ENCODE measurements at places on chromosomes 5 and 9. TPM values are rescaled to one million over a fixed set of nuclear protein-coding genes. Genes with fewer than 3 reads are reported as not detected.

DNA sequence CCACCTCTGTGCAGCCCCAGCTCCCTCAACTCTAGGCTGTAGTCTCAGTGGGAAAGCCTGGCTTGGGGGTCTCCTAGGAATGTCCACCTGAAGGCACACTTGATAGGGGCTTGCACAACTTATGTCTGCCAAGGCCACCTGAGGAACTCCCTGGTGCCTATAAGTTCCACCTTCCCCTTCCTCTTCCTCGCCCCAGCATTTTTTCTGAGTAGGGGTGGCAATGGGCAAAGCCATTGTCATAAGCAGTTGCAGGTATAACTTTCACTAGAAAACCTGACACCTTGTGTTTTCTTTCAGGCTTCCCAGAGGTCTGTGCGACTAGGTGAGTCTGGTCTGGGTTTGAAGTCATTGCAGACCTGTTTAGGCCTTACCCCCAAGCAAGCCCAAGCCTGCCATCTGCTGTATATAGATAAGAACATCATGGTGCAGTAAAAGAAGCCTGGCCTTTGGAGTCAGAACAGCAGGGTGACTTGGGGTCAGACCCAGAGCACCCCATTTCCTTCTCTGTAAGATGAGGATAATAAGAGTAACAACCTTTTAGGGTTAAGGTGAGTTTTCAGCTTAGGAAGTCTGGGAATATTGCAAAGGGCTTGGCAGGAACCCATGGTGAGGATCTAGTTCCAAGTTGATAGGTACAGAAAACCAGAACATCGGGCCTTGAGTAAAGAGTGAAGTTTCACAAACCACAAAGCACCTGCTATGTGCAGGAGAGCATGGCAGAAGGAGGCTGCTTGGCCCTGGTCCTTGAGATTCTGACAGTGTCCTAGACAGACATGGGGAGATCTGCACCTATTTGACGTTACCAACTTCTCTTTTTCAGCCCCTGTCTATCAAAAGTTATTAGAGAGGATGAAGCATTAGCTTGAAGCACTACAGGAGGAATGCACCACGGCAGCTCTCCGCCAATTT, 33.8 kb downstream of the TGFBI start:
- no peak for DNase-seq

- no peak for DNase-seq
Measured at GRCh38 chr5:156913719-156914370, 49.2 kb downstream of the TIMD4 start.

- no peak for DNase-seq
Measured at GRCh38 chr5:77306531-77306930, 96.1 kb downstream of the PDE8B start.

GRCh38 chr5:60517094-60517694, 182.8 kb downstream of the DEPDC1B start:
- no peak for DNase-seq

GRCh38 chr5:59660737-59661136, 232.8 kb downstream of the PDE4D start:
- no peak for DNase-seq

GRCh38 chr5:116370149-116370548, 204.5 kb downstream of the SEMA6A start:
- DNase-seq = no peak

DNA sequence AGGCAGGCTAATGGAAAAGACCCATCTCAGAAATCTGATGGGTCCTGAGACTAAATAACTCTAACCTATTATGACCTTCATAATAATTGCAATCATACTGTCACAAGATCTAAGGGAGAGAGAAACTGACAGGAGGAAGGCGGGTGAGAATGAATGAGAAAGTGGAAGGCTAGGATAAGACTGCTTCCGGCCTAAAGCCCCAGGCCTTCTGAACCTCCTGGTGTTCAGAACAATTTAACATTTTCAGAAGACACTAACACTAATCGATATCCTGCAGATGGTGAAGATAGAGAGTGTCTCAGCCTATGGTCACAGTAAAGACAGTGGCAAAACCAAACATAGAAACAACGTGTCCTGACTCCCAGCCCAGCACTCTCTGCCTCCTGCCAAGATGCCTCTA, 1.2 kb downstream of the RPS14 start:
- no peak for DNase-seq

GRCh38 chr5:173928871-173929574, 40.9 kb downstream of the CPEB4 start:
- no peak for DNase-seq

The PCDHB11 gene
- 1.4 TPM for total RNA-seq

The BTNL3 gene
- total RNA-seq = 20.5 TPM
